ENCODE measurements at places on chromosomes 2 and 18. TPM values are rescaled to one million over a fixed set of nuclear protein-coding genes. Genes with fewer than 3 reads are reported as not detected.

DNA sequence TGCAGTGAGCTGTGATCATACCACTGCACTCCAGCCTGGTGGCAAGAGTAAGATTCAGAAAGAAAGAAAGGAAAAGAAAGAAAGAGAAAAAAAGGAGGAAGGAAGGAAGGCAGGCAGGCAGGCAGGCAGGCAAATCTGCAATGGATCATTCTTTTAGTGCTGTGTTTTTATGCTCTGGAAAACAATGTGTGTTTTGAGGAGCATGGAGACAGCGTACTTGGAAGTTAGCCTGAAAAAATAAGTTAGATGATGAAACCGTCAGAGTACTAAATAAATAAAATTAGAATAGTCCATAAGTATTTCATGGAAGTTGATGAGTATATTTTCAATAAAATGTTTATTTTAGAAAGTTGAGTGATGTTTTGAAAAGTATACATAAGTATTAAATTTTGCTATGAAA, 366.4 kb upstream of the CDH20 start:
- DNase-seq = no peak

- peak; percentile 91 for DNase-seq
These were observed at the start of gene TAF4B for GRCh38 chr18:26226229-26227050. TSS of gene TAF4B (plus strand) at chr18:26226445. CDS start at chr18:26226934, 489 bp downstream.

DNA sequence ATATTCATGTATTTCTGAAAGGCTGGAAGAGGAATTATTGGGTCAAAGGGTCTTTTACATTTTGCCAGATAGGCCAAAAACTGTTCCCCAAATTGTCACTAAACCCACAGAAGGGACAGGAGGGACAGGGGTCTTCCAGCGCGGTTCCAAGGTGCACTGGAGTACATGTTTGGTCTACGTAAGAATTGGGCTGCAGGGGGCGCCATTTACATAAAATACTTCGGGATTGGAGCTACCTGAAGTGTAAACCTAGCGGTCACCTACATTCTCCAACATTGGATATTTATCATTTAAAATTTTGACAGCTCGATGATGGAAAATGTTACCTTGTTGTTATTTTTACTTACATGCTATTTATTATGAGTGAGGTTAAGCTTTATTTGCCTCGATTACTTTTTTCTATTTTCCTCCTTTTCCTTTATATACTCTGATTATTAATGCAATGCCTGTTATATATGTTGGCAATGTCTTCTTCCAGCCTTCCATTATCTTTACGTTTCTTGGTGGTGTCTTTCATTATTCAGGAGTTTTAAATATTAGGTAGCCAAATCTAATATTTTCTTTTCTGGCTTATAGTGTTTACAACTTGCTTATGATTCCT, 43.0 kb upstream of the RAB6C start:
- no peak for DNase-seq

DNA sequence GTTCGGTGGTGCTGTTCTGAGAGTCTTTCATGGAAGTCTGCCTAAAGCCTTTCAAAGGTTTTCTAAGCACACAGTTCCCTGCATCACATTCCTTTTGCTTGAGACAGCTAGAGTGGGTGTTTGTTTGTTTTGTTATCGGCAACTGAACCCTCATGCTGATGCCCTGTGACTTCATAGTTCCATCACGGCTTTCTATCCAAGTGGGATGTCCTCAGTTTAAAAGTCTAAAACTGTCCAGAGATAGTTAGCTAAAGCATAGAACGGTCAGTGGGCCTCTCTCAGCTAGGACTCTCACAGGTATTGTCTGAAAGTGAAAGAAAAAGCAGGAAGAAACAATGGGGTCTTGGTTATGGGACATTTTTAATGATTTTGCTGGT, 337.3 kb downstream of the OSR1 start:
- DNase-seq = no peak

DNA sequence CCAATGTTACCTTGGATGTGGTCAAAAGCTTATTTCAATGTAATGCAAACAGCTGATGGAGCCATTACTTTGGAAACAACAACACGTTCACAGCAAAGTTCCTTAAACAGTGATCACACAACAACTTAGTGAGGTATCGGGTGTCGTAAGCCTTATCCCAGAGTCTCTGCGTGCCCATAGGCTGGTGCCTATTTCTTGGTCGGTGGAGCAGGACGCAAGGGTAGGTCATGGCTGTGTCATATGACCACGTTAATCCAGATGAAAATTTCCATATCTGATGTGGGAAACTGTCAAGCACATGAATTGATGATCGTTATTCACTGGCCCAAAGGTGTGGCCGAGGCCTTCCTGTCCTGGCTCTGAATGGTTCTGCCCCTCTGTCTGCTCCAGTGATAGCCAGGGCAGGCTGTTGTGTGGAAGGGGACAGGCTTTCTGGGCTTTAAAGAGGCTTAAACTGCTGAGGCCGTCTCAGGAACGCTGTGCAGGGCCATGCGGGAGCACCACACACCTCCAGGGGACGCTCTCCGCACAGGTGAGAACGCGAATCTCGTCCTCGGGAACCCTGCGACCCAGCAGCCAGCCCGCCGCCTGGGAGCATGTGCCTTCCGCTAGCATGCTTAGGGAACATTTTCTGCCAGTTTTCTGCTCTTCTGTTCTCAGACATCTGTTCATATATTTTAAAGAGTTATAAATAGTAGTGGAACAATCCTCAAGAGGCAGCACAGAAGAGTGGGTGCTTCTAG, 90.6 kb downstream of the KCTD1 start:
- DNase-seq = peak; percentile 65

GRCh38 chr2:157735532-157735931, 106.9 kb upstream of the ACVR1C start:
- DNase-seq = no peak

DNA sequence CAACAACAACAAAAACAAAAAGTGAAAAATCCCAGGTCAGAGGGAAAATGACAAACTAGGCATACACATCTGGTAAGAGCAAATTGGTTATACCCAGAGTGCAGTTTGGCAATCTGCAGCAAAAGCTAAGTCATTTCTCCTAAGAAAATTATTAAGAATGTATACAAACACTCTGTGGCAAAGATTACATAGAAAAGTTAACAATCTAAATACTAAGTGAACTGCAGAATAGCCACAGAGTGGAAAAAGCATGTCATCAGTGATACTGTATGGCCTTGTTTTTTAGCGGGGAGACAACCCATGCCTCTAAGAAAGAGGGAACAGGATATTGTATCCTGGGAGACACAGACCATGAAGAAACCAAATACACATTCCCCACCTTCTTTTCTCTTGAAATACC, 136.0 kb upstream of the ITGB6 start:
- no peak for DNase-seq

- DNase-seq = no peak
These were observed 90.3 kb downstream of the CLHC1 start for GRCh38 chr2:55141572-55142413.

GRCh38 chr2:120933693-120934573, 198.3 kb downstream of the GLI2 start:
- DNase-seq = no peak

DNA sequence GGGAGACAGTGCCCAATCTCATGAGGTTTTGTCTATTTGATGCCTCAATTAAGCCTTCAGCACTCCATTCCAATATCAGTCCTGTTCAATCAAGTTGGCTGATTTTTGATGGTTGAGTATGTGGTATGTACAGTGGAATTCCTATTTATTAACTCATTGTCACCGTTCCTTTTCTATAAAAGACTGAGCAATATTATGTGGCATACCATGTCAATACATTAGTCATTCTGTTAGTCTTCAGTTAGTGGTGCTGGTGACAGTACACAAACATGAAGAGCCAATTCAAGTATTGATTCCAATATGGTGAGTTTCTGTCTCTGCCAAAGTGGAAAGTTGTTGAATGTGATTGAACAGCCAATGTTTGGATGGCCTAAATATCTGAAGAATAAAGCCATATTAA, 1343.9 kb downstream of the SUCLG1 start:
- DNase-seq = no peak

GRCh38 chr2:3241971-3242746, 135.5 kb downstream of the EIPR1 start:
- DNase-seq = no peak

DNA sequence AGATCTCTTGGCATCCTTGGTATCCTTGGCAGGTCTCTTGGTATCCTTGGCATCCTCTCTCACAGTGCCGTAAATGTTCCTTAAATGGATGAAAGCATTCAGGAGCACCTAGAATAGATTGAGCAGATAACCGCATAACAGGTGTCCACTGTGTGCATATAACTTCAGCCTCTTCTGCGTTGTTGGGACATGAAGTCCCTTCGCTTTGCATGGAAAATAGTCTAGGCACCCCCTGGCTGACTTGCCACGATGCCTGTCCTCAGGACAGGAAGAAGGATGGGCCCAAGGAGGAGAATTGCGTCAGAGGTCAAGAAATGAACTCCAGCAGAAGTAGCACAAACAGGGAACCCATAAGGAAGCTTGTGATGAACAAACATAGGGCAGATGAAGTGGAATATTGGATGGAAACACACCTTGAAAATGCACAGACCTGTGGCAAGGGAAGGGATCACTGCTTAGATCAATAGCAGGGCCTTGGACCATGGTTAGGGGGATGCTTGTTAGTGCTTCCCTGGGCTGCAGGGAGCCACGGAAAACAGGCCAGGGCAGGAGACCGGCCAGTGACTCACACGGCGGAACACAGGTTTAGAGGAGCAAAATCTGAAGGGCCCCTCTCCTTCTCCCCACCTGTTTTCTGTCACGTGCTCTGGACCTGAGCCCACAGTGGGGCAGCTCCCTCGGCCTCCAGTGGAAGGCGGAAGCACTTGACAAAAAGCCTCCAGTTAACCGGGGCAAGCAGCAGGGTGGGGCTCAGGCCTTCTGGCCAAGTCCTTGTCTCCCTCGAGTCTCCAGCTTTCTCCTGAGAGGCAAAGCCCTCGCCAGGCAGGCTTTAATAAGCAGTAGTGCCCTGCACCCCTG, 99.2 kb upstream of the ASAP2 start:
- no peak for DNase-seq

GRCh38 chr2:147500229-147500628, 344.6 kb upstream of the ACVR2A start:
- DNase-seq = no peak

- no peak for DNase-seq
These were observed 429.0 kb upstream of the PIK3C3 start for GRCh38 chr18:41526054-41526453.

DNA sequence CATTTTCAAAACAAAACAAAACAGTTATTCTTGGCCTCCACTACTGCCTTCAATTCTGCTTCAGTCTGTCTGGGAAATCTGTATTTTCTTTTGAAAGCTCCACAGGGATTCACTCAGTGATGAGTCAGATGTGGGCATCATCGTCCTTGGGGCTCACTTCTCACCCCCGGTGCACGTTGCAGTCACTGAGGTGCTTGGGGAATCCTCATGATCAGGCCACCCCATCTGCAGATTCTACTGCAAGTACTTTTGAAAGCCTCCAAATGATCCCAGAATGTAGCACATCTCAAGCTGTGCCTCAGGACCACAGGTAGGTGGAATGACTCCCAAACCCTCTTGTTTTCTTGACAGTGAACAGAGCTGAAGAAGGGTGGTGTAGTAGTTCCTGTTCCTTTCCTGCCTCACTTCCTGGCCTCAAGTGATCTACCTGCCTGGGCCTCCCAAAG, 34.3 kb downstream of the LPIN2 start:
- no peak for DNase-seq

DNA sequence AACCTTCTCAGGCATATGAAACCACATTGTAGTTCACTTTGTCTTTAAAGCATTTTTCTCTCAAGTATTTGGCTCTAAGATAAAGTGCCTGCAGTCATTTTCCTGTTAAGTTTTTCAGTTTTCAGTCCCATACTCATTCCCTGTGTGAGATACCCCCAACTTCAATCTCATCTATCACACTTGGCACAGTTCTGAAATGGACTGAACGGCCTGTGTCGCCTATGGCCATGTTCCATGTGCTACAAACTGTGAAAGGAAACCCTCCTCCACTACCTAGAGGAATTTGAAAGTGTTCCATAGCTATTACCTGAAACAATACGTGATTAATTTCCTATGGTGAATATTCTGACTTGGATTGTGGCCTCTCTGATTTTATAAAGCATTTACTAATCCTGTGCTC, 319.1 kb downstream of the CTNNA2 start:
- DNase-seq = no peak

- no peak for DNase-seq
These were observed 7.7 kb upstream of the AMMECR1L start for GRCh38 chr2:127893494-127893893.

DNA sequence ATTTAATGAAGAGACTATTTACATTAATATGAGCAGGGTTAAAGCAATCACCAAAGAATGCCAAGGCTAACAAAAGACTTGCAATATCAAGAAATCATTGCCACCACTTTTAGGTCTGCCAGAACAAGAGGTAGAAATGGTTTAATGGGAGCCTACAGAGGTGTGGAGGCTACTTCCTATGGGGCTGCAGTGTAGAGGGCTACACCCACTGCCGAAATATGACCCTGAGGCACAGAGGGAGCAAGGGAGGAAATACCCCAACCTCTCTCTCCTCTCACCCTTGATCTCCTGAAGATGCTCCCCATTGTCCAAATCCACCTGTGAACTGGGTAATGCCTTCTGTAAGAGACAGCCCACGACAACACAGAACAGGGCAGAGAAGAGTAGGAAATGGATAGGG, 315.4 kb downstream of the SMAD2 start:
- DNase-seq = no peak

DNA sequence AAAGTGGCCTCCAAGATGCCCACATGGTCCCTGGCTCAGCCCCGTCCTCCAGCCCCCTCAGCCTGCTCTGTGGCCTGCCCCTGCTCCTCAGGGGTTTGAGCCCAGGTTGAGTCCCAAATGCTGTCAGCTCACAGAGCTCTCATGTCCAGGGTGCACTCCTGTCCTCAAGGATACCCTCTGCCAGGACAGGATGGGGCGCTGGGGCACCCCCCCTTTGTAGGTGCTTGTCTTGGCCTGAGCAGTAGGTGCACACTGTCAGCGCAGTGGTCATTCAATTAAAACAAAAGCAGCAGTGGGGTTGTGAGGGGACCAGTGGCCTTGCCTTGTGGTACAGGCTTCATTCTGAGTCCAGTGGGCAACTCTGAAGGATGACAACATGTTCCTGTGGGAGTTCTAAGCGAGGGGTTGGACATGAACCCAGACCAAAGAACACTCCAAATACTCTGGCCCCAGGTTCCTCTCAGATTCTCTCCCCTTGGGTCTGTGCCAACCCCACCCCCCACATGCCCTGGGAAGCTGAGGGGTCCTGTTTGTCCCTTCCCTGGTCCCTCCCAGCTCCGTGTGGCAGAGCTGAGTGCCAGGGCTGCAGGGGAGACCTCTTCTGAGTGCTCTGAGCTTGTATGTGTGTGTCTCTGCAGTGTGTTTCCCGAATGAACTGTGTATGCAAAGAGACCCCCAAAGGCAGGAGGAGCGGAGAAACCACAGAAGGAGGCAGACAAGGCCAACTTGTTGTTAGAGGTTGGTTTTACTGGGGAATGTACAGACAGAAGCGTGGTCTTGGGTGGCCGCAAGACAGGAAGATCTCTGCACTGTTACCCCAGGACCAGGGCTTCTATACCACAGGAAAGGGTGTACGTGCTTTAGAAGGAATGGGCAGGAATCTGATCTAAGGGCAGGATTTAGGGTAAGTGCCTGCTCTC, 155.6 kb upstream of the HS6ST1 start:
- DNase-seq = no peak

The CABLES1 gene
- 6.7 TPM for total RNA-seq

The LYPD6B gene
- total RNA-seq = 12.5 TPM

The PPP4R1 gene
- total RNA-seq = 149 TPM

The KDSR gene
- total RNA-seq = 12.2 TPM

All from occipital lobe (tissue), 3 donors.